ENCODE measurements at places on chromosomes 12 and 14. TPM values are rescaled to one million over a fixed set of nuclear protein-coding genes. Genes with fewer than 3 reads are reported as not detected.

OAS1 gene
- 0.34 TPM for polyA plus RNA-seq

ITGA7 gene
- 42.7 TPM for polyA plus RNA-seq

PRPH gene
- 0.06 TPM for polyA plus RNA-seq

CLEC4C gene
- not detected for polyA plus RNA-seq

GDF3 gene
- polyA plus RNA-seq = not detected

NELL2 gene
- 0.14 TPM for polyA plus RNA-seq

SLC39A5 gene
- not detected for polyA plus RNA-seq

SLC38A4 gene
- 5.5 TPM for polyA plus RNA-seq

PARPBP gene
- polyA plus RNA-seq = 5.7 TPM

HCAR1 gene
- polyA plus RNA-seq = 0.43 TPM

DNA sequence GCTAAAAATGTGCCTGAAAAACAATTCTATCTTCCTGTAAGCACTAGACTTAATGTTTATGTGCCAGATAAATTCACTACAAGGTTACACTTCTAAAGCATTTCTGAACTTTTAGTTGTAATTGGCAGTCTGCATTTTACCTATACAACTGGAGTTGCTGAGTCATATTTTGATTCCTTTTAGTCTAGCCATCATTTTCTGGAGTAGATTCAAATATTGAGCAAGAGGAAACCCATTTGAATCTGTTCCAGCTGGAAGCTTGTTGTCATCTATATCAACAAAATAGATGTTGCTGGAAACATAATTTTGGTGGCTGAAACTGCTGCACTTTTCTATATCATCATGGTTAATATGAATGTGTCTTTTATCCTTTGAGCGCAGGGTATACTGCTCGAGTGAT, 122.2 kb upstream of the CCDC175 start:
- DNase-seq = peak; percentile 21

DNA sequence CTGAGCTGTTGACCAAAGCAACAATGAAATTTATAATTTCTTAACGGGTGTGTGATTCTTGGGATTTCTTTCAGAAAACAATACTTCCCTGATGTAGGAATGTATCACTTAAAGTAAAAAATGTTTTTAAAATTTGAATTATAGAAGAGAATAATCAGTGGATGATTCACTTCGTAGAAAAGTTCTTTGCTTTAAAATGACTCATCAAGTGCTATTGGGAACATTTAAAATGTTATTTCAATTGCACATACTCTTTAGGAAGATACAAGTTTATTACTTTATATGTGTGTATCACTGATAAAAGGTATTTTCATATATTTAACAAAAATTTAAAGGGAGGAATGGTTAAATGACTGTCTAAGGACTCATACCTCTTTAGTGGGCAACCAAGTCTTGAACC, 155.3 kb downstream of the PDE3A start:
- DNase-seq = peak; percentile 38

GRCh38 chr14:75315144-75315543, 36.5 kb downstream of the FOS start:
- peak; percentile 74 for DNase-seq

GRCh38 chr12:33357181-33357580, 82.4 kb downstream of the SYT10 start:
- DNase-seq = no peak

DNA sequence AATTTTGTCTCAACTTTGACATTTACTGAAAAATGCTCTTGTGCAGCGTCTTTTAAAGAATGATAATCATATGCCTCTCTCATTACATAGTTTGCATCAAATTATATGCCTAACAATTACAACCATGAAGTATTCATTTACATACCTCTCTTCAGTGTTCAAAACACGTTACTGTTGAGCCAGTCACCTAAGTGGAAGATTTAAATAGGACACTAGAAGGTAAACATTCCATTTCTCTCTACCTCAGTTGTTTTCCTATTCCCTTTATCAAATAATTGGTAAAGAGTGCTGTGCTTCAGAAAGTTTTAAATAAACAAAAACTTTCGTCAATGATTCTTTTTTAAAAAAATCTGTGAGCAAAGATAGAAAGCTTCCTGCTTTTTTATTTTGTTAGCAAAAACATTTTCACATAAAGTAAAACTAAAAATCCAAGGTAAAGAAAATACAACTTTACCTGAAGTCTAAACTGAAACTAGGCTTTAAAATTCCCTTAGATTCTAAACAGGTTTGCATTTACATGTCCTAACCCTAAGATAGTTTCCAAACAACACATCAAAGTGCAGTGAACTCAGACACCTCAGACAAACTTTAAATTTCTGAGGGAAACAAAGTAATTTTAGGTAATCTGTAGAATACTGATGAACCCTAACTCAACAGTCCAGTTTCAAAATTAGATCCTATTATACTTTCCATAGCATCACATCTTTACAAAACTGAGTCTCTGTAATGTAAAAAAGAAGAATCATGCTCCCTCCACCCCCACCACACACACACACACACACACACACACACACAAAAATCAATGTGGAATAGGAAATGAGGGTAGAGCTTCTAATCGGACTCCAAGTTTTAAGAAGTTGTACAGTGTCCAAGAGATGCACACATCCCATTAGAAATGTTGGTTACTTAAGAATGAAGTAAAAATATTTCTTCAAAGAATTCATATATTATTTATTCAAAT, 46.2 kb downstream of the PAWR start:
- no peak for DNase-seq

- peak; percentile 27 for DNase-seq
These were observed 9.4 kb upstream of the KRT74 start for GRCh38 chr12:52582971-52583456.

DNA sequence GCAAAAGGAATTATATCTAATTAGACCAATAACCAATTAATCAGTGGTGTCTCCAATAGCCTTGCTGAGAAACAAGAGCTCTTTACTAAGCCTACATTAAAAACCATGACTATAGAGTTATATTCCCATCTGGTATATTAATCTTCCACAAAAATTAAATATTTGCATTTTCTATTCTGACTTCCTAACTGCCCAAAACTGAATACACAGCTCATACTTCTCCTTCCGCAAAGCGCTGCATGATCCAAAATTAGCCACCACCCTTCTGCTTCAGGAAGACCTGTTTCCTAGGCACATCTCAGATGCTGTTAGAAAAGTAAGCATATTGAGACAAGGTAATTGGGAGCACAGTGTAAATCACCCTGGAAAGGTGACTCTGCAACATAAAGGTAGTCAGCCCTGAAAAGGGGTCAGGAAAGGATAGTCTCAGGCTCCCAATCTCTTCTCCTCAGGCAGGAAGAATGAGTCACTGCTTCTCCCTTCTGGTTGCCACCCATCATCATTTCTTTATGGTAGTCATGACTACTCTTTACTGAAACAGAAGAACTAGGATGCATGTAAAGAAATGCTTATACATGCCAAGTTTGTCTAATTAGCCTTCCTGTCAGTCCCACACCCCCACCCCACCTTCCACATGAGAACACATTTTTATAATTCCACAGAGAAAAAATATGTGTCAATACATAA, 54.3 kb downstream of the PLCZ1 start:
- peak; percentile 5 for DNase-seq

- DNase-seq = no peak
These were observed 31.2 kb upstream of the RBM19 start for GRCh38 chr12:113997365-113997764.

DNA sequence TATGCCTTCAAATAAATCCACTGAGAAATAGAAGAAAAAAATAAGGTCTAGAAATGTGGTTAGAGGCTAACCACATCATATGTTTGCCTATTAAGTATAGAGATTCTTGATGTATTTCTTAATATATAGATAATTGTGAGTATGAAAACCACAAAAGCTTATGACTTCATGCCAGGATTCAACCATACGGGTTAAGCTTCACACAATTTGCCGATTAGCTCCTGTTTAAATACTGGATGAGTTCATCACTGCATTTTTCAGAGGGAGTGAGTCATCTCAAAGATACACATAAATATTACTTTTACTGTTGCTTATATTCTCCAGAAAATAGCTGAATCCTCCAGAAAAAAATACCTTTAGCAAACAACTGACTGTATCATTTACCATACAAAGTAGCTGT, 79.6 kb downstream of the RPL10L start:
- peak; percentile 92 for DNase-seq

DNA sequence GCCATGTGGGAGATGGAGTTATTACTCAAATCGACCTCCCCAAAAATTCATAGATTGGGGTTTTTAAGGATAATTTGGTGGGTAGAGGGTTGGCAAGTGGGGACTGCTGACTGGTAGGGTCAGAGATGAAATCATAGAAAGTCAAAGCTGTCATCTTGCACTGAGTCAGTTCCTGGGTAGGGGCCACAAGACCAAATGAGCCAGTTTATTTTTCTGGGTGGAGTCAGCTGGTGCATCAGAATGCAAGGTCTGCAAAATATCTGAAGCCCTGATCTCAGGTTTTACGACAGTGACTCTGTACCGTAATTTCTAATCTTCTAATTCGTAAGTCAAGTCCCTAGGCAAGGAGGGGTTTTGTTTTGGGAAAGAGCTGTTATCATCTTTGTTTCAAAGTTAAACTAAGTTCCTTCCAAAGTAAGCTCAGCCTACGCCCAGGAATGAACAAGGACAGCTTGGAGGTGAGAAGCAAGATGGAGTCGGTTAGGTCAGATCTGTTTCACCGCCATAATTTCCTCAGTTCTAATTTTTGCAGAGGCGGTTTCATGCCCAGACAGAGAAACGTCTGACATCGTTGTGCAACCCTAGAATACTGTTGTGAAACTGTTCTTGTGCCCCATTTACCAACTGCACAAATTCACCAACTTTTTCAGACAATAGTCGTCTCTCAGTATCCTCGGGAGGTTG, 104.5 kb upstream of the SFSWAP start:
- DNase-seq = no peak

DNA sequence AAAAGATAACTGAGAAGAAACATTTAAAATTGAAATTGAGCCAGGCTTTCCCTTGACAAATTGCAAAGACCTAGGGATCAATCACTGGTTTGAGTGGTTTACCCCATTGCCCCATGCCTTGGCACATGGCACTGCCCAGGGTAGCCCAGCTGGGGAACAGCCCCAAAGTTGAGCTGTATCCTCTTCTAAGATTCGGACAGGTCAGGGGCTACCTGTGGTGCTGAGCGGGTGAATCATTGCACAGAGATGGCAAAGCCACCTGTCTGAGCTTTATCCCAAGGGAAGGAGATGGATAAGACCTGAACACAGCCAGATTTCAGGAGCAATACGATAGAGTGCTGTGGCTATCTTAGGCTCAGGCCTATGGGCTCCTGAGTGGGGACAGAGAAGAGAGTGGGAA, 7.0 kb downstream of the IFI27L2 start:
- no peak for DNase-seq

DNA sequence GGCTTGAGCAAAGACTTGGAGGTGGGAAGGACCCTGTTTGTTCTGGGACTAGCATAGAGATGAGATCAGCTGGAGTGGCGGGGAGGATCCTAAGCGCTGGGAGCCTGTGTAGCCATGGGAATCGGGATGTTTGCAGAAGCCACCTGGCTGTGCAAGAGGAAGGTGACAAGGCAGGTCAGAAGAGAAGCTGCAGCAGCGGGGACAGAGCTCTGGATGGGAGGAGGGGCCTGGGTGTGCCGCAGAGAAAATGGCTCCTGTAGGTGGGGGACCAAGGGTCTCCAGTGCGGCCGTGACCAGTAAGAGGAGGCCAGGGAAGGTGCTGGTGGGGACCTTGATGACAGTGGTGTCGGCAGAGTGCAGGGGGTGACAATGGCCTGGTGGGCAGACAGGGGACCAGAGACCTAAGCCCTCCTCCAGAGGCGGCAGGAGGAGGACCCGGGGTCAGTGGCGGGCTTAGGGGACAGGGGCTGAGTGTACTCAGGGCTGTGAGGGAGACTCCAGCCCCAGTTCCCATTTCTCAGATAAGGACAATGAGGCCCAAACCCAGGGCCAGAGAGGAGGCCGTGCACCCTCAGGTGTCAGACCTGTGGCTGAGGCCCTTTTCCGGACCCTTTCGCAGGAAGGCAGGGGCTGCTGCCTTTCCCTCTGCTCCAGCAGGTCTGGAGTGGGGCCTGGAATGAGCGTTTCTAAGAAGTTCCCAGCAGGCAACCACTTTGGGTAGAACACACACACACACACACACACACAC, 206.6 kb upstream of the RTL1 start:
- DNase-seq = no peak

DNA sequence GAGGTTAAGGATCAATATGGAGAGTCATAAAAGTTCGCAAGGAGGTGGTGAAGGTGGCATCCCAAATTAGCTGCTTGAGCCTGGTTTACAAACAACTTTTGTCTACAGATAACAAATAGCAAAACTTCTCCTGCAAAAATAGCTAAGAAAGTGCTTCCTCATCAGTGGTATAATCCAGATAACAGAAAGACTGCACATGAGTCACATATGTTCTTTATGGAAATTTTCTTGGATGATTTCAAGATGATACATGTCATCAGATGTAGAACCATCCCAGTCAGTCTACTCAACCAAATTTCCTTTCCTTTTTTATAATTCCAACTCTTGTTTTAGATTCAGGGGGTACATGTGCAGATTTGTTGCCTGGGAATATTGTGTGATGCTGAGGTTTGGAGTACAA, 133.0 kb downstream of the BTG1 start:
- no peak for DNase-seq

DNA sequence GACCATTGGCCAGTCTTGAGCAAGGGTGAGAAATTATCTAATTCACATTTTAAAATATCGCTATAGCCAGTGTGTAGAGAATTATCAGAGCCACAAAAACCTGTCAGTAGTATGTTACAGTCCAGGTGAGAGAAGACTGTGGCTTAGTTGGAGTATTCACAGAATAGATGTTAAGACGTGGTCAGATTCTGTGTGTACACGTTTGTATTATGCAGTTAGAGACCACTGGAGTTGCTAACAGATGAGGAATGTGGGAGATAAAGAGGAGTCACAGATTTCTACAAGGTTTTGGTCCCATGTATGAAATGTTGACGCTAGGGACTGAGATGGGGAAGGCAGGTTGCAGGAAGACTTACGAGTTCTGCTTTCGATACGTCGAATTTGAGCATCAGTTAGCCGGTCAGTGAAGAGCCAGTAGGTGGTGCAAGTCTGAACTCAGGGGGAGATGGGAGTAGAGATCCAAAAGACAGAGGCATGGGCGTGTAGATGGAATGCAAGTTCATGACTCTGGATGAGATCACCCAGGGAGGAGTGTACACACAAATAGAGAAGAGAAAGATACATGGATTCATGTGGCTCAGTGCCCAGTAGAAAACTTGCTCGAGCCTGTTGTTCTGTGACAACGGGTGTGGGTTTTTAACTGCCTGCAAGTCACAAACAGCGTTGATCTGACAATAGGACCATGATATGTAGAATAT, 114.8 kb upstream of the FLRT2 start:
- peak; percentile 86 for DNase-seq

DNA sequence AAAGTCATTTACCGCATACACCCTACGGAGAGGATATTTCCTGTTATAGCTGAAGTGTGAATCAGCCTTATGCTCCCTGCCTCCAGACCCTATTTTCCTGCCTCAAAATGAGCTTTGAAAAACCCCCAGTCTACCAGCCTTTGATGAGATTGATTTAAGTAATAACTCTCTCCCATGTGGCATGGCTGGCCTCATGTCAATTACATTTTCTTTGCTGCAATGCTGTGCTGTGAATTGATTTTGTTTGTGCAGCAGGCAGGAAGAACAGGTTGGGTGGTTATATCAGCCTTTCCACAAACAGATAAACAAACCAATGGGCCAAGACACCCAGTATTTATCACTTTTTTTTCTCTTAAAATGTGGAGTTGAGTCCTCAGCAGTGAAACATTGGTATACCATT, 1105.5 kb upstream of the TMEM132C start:
- no peak for DNase-seq

GRCh38 chr12:102824218-102824835, 92.7 kb downstream of the PAH start:
- peak; percentile 10 for DNase-seq

GRCh38 chr12:6607751-6608591, 792 bp upstream of the CHD4 start:
- peak; percentile 48 for DNase-seq
